Renal cortex interstitium (tissue), 15 donors: ENCODE measurements at places on chromosomes 7 and 10.

DNA sequence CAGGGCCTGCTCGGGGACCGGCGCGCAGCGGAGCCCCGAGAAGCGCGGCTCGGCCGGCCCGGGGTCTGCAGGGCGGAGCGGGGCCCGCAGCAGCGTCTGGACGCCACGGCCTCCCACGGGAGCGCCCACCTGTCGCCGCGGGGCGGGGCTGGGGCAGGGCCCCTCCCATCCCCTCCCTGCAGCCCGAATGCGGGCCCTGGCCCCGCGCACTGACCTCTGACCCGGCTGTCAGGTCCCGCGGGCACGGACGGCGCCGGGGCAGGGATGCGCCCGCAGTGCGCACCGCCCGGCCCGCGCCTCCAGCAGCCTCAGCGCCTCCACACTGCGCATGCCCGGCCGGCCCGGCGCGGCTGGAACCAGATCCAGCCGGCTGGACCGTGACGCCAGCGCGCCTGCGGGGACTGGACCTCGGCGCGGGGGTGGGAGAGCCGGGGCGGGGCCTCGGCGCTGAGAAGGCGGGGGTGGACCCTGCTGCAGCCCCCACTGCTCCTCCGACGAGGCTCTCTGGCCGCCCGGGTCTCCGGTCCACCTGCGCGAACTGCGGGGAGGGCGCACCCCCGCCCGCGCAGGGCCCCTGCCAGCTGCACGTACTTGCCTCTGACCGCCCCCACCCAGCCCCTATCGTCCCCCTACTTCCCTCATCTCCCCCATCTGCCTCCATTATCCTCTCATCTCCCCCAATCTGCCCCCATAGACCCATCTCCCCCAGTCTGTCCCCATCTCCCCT lies 16.1 kb upstream of the GPR146 start:
- peak; percentile 90 for DNase-seq

DNA sequence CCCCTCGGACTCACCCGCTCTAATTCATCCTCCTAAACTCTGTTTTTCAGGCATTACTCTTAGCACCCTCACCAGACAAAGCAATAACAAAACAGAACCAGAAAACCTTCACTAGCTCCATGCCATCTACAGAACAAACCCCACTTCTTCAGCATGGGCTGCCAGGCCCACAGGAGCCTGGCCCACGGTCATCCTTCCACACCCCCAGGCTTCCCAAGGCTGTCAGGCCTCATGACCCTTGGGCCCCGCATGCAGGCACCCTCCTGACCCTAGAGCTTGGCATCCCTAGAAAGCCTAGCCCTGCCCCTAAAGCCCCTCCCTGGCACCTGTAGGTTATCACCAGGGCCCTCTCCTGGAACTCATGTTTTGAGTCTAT lies 59.6 kb downstream of the PRKAG2 start:
- DNase-seq, result no peak

DNA sequence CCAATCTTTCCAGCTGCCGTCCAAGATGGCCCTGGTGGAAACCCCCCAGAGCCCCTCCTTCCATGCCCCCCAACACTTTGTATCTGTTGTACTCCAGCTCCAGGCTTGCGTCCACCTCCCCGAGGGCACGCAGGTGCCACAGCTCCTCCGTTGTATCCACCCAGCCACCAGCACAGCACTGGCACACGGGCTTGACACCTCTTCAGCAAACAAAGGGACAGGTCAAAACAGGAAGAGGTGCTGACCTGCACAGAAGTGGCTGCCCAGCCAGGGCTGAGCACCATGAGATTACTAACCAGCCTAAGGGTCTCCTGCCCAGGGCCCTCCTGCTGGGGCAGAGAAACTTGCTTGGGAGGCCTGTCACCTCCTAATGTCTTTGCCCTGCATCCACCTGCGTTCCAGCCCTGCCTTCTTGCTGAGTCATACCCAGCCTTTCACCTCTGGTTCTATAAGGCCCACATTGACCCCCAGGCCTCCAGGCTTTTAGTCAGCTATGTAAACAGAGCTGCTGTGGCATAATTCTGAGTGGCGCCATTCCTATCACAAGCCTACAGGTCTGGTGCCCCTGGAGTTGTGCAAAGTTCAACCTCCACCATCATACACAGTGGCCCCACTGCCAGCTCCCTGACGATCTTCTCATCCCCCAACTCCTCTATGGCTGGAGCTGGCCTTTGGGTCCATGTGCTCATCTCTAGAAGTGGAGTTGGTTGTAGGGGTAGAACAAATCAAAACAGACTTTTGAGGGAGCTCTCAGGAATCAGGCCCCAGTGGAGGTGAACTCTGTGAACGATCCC lies 20.9 kb downstream of the SLC29A3 start:
- no peak for DNase-seq

GRCh38 chr10:1171586-1171985 lies 115.4 kb downstream of the WDR37 start:
- no peak for DNase-seq

- no peak for DNase-seq
Measured at GRCh38 chr7:9505516-9505915, 1072.1 kb downstream of the NXPH1 start.

GRCh38 chr10:55979203-55979602 lies 381.9 kb downstream of the ZWINT start:
- DNase-seq, result no peak

- DNase-seq, result no peak
Measured at GRCh38 chr10:45442251-45442650, 68.2 kb downstream of the ALOX5 start.

GRCh38 chr7:5375925-5376324 lies 47.7 kb downstream of the TNRC18 start:
- no peak for DNase-seq

GRCh38 chr7:26365077-26365900 lies 73.6 kb downstream of the SNX10 start:
- DNase-seq, result peak; percentile 78

- no peak for DNase-seq
Measured at GRCh38 chr10:106615081-106615480, 549.4 kb downstream of the SORCS1 start.

DNA sequence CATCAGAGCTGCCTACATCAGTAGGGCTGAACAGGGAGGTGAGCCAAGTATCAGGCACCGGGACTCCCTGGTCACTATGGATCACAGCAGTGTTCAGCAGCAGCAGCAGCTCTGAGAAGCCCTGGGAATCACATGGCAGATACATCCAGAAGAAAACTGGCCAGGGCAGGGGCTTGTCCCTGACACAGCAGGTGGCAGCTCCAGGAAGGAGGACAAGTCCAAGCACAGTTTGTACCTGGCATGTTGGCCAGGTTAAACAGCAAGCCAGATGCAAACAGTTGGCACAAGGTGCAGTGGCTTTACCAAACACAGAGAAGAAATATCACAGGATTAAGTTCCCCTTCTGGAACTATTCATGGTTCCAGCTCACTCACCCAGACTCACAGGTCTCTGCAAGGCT lies 139.4 kb downstream of the KCNMA1 start:
- DNase-seq, result no peak

- no peak for DNase-seq
Measured at GRCh38 chr7:27491534-27491933, 171.1 kb downstream of the HIBADH start.

DNA sequence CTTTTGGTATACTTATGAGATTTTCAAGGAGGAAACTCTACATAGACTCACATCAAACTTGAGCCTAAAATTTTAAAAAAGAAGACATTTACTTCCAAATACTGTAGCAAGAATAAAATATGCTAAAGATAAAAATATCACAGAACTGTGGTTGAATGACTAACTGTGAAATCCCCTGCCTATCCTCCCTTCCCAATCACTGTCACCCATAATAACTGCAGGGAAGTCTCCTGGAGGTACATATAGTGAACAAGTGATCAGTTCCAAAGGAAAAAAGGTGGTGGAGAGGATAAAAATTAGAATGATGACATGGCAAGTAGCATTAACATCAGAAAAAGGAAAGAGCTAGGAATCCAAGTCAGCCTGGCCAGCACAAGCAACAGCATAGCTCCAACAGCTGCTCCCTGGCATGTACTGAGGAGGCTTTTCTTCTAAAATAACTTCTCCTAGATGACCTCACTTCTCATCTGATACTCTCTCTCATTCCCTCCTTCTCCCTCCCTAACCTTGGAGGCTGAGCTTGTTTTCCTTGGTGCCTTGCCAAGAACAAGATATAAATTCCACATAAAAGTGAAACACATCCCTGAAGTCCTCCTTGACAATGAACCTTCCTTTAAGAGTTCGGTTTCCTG lies 124.0 kb downstream of the IQUB start:
- DNase-seq, result peak; percentile 55

DNA sequence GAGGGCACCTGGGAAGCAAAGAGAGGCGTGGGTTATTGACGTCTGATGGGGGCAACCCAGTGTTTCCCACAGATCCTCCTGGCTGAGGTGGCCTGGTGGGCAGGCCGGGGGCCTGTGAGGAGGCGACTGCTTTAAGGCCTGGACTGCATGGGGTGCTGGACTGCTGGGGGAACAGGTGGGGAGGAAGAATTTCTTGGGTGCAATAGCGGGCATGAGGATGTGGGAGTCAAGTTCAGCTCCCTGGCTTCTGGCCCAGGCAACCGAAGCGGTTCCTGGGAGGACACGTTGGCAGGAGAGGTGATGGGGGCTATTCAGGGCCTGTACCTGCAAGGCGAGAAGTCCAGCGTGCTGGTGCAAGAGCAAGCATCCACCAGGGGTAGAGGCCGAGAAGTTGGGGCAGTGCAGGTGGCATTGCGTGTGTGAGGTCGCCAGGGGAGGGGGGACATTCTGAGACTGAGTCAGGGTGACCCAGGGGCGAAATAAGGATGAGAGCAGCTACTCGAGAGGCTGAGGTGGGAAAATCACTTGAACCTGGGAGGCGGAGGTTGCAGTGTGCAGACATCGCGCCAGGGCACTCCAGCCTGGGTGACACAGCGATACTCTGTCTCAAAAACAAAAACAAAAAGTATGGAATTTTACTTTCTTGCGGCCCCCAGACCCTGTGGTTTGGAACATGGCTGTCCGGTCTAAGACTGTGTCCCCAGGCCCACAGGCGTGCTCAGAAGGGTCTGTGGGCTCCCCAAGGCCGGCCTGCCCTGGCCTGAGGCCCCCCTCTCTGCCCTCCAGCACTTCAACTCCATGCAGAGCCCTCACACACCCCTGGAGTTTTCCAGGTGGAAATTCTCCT lies 53.6 kb upstream of the ELN start:
- no peak for DNase-seq

DNA sequence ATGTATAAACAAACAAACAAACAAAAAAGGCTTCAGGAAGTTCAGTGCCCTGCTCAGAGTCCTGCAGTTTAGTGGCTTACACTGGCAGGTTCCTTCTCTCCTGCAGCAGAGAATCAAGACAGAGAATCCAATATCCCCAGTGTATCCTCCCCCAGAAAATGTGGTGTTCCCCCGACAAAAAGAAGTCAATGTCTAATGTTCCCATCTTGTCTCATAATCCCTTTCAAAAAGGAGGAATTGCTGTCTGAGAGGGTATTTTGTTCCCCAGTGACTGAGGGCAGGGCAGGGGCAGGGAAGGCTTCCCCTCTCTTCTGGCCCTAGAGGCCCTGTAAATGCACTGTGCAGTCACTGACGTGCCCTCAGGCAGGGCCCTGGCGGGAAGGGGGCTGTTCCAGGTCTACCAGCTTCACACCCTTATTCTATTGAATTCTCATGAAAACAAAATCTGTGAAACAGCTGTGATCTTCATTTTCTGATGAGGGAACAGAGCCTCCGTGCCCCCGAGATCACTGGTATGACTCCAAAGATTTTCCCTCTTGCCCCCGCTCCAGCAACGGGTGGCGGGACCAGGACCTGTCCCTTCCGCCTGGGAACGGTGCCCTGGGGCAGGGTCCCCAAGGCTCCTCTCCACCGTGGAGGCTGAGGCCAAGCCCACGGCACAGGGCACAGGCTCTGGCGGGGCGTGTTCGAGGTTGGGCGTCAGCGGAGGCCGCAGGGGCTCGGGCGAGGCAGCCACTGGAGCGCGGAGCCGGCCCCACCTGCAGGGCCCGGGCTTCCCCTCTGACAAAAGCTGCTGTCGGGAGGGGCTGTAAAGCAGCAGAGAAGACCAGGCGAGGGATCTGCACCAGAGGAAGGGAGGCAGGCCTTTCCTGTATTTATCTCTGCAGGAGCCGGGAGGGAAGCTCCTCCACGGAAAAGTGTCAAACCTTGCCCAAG lies 13.4 kb upstream of the WDFY4 start:
- no peak for DNase-seq

DNA sequence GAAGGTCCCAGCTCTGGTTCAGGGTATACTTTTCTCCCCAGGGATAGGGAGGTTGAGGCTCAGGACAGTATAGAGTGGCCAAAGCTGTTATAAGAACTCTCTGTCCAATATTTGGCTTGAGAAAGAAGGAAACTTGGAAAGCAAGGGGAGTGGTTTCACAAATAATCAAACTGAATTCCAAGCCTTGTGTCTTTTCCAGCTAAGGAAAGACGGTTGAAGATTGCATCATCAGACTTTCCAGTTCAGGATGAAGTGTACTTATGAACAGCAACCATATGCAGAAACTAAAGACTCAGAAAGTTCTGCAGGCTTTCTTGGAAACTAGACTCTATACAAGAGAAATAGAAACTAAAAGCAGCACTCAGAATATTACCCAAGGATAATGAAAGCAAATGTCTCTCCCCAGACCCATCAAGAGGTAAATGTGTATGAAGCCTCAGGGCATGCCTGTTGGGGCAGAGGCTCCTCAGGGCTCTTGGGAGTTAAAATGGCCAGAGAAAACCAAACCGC lies 46.4 kb downstream of the RAMP3 start:
- DNase-seq, result no peak

DNA sequence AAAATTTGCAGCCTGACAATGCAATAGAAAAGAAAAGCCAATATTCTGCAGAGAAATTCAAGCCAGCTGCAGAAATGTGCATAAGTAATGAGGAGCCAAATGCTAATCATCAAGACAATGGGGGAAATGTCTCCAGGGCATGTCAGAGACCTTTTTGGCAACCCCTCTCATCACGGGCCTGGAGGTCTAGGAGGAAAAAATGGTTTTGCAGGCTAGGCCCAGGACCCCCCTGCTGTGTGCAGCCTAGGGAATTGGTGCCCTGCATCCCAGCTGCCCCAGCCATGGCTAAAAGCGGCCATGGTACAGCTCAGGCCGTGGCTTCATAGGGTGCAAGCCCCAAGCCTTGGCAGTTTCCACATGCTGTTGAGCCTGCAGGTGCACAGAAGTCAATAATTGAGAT lies 72.5 kb upstream of the NME8 start:
- no peak for DNase-seq
